ENCODE measurements at places on chromosomes 11 and 22.
A peak's percentile ranks its signal among the peaks of the same experiment; 100 is the strongest.

DNA sequence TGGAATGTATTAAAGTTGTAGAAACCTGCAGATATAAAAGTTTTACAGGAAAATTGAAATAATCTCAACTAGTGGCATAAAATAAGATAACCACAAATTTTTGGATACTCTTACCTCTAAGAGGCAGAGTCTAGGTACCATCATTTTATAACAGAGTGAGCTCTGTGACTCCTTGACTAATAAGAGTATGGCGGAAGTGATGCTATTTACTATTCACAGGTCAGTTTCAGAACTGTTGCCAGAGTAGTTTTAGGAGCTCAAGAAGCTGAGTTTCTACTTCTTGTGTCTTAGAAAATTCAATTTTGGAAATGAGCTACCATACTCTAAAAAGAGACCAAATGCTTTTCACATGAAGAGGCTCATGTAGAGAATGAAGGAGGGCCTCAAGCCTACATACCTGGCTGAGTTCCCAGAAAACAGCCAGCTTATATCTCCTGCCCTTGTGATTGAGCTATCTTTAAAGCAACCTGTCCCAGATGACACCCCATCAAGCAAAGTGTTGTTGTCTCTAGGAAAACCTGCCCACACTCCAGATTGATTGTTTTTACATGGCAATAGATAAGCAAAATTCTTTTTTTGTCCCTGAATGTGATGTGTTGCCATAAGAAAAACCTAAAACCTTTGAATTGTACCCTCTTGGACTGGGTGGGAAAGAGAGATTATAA is 712.8 kb upstream of the CNTN5 start:
- no peak for DNase-seq

GRCh38 chr11:14539982-14540421 is 19.8 kb upstream of the PSMA1 start:
- DNase-seq = no peak

DNA sequence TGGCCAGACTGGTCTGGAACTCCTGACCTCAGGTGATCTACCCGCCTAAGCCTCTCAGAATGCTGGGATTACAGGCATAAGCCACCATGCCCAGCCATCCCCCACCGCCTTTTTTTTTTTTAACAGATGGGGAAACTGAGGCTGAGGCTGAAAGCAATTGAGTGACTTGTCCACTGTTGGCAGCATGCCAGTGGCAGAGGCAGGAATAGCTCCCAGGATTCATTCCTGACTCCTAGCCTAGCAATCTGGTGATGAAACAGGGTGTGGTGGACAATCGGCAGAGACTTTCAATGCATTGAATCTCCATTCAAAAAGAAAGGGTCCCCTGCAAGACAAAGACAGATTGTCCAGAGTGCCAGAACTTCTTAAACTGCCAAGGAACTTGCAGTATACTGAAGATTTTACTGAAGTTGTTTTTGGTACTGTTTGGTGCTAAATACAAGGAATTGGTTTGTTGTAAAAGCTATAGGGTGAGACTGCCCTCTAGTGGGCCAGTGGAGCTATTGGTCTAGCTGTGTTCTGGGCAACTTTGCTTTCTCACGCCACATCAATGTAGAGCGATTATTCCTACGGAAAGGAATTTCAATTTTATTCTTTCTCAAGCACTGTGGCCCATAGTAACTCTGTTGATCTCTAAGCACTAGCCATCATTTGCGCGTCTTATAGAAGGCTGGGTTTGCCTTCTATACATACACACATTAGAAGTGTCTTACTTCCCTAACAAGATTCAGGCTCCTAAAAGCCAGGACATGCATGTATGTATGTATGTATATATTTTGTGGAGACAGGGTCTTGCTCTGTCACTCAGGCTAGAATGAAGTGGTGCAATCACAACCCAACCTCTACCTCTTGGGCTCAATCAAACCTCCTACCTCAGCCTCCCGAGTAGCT is 21.0 kb downstream of the C22orf31 start:
- DNase-seq = peak; percentile 48

GRCh38 chr22:42548597-42549330 is 5.0 kb upstream of the SERHL2 start:
- no peak for DNase-seq

DNA sequence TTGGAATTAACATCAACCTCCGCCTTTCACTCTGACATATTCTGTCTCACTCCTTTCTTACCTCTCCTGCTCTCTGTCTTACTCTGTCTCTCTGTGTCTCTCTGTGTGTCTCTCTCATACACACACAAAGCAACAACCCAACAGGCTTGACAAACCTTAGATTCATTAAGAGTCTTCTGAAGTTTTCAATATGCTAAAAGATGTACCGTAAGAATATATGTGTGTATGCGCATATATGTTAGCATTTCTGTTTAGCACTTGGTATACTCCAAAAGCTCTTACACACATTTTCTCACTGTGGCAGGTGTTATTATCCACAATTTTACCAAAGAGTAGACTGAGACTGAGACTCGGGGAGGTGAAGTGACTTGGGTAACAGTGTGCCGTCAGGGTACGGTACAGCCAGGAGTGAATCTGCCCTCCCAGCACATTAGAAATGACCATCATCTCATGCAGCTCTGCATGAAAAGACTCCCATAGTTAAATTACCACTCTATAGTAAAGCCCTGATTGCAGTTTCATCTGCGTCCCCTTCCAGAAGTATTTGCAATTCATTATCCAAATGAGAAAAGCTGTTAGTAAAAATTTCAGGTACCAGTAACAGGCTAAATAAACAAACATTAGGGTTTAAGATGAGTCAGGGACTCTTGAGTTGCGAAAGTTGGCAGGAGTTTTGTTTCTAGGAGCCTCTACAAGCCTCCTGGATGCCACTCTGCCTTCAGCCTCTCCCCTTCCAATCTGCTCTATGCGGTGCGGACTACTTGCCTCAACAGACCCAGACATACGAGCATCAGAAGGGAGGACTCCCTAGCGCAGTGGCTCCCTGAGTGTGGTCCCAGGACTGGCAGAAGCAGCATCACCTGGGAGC is 195.2 kb upstream of the TMEM45B start:
- no peak for DNase-seq

DNA sequence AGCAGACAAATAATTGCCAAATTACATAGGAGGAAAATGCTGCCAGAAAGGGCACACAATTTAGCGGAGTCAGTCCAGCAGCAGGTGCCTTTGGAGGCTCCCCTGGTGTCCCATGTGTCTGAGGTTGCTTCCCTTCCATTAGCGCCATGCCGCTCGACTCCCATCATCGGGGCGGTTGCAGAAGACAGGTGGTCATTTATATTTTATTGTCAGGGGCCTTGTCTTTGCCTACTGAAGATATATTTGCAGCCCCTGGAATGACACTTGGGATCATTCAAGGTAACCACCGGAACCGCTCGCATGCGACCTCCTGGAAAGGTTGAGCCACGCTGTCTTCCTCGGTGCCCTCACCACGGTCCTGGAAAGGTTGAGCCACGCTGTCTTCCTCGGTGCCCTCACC is 298.3 kb downstream of the TBC1D22A start:
- DNase-seq = no peak

- no peak for DNase-seq
Observed at GRCh38 chr11:95363164-95363563, 132.2 kb upstream of the SESN3 start.

GRCh38 chr11:114034956-114035355 is 24.6 kb upstream of the ZBTB16 start:
- DNase-seq = no peak

- DNase-seq = no peak
Observed at GRCh38 chr11:28337701-28338100, 229.5 kb downstream of the METTL15 start.

DNA sequence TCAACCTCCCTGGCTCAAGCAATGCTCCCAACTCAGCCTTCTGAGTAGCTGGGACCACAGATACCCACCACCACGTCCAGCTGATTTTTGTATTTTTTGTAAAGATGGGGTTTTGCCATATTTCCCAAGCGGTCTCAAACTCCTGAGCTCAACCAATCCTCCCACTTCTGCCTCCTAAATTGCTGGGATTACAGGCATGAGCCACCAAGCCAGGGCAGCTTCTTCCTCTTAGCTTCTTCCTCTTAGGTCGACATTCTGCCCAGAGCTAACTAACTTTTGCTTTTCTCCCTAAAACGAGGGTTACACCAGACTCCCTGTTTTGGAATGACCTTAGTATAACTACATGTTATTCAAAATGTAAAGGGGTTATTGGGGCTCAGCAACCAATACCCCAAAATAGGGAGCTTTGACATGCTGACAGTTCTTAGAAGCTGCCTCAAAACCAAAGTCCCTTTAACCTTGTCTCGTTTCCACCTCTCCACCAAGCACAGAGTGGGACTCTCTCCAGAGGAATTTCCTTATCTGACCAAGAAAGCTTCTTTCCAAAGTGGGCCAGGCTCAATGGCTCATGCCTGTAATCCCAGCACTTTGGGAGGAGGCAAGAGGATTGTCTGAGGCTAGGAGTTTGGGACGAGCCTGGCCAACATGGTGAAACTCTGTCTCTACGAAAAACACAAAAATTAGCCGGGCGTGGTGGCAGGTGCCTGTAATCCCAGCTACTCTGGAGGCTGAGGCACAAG is 7.0 kb downstream of the HPS5 start:
- DNase-seq = no peak

GRCh38 chr22:41862160-41862529 is 29.2 kb downstream of the SREBF2 start:
- DNase-seq = no peak

GRCh38 chr11:118511601-118512000 is 15.7 kb upstream of the TTC36 start:
- DNase-seq = no peak

GRCh38 chr11:75715688-75716087 is 1.9 kb upstream of the MOGAT2 start:
- no peak for DNase-seq

DNA sequence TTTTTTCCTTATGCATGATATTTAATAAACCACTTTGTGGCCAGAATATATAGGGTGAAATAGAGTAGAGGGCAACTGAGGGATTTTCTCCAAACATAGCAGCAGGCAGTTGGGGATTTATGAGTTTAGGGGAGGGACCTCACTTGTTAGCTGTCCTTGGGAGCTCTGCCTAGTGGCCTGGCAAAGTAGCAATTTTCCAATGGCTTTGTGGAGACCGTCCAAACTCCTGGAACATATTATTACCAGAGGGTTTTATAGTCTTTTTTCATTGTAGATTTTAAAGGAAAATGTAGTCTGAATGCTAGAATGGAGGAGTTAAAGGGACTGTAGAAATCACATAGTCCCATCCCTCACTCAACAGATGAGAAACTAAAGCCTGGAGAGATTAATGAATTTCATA is 32.3 kb downstream of the AMOTL1 start:
- DNase-seq = no peak

- no peak for DNase-seq
Observed at GRCh38 chr11:129932381-129933067, 37.1 kb upstream of the NFRKB start.

GRCh38 chr11:93571612-93572011 is 28.4 kb upstream of the SMCO4 start:
- no peak for DNase-seq

DNA sequence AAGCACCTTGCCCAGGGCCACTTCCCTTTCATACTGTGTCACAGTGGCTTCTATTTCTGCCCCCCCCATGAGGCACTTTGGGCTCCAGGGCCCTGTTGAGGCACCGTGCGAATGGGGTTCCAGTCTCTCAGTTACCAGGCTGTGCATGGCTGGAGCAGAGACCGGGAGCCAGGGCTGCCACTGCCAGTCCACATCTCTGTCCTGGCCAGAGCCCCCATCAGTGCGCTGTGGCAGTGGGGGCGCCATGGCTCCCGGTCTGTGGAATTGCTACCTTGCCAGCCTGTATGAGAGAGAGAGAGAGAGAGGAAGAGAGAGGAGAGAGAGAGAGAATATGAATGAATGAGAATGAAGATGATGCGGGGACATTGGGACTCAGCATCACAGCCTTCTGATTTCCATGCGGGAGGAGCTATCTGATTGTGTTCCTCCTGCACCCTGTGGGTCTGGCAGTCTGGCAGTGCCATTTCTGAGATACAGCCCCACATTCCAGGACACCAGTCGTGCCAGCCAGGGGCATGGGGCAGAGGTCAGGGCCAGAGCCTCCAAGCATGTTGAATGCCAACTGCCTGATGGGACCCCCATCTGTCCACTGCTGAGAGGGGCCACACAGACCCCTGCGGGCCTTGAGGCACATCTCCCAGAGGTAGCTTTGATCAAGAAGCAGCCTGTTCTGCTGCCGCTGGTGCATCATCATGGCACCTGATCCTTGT is 279.8 kb downstream of the TBC1D22A start:
- no peak for DNase-seq

GRCh38 chr22:17250380-17251082 is 31.3 kb upstream of the ADA2 start:
- no peak for DNase-seq

GRCh38 chr11:102810950-102811660 is 13.1 kb upstream of the MMP1 start:
- DNase-seq = no peak

DNA sequence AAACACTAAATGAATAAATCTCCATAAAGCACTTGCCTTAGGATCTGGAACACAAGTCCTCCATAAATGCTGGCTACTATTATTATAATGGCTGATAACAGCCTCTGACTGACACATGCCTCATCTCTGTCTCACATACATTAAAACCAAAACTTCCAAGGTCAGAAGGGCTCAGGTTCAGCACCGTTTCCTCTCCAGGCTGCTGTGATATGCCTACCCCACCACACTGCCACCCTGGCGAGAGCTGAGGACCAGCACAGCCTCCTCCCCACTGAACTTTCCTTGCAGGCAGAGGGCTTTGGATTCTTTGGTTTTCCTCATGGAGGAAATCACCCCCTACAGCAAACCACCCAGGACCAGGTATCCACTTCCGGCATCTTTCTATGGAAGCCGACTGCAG is 112.8 kb downstream of the ABTB2 start:
- DNase-seq = no peak

DNA sequence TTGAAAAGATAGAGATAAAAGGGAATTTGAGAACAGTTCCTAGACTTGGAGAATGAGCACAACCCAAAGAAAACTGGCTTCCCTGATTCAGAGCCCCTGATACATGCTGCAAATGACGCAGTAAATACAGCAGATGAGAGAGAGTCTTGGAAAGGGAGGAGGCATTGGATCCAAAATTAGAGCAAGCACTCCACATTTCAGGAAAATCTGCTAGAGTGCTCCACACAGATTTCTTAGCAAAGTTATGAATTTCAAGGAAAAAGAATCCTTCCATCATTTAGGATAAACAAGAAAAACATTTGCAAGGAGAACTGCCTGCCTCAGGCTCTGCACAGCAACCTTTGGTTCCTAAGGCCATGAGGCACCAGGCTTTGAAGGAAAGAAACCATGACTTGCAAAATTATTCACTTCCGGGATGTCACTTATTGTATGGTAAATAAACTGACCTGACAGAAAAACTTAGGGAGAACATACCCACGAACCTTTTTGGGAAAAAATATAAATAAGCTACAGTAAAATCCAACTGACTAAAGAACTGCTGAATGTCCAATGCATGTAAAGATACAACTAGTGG is 89.8 kb upstream of the RTL6 start:
- no peak for DNase-seq

- DNase-seq = no peak
Observed at GRCh38 chr11:95515371-95515770, 274.2 kb downstream of the FAM76B start.

GRCh38 chr11:100851147-100851546 is 164.1 kb downstream of the ARHGAP42 start:
- no peak for DNase-seq
